ENCODE measurements at places on chromosomes 5 and 9.

DNA sequence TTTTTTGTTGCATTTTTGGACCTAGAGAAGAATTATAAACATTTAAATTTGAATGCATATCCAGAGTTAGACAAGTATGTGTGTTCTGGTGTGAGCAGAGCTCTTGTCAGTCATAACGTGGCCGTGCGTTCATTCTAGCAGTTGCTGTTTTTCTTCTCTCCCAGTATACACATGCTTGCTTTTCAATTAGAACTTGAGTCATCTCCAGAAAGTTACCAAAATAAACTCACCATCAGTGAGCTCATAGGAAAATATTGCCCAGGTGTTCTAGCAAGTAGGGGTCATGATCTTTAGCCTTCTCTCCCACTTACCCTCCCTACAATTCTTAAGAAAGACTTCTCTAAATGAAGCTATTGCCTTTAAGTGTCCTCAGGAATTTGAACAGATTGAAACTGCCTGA lies 247.5 kb upstream of the TUT7 start:
- DNase-seq = no peak

DNA sequence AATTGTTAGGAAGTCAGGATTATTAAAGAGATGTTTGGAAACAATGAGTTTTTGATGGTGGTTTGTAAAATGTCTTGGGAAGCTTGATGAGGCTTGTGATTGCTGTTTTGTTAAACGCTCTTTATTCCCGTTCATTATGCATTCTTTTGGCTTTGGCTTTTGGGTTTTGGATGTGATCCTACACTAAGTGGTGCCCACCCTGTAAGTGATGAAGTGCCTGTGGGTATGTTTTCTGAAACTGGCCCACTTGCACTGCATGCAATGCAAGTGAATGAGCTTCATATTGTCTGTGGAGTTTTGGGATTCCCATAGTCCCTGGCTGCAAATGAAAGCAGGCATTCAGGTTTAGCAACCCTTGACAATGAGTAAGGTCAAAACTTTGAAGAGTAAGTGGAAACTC lies 1035.5 kb upstream of the WWC1 start:
- DNase-seq = no peak

GRCh38 chr9:81245254-81245956 lies 443.9 kb downstream of the TLE1 start:
- no peak for DNase-seq

DNA sequence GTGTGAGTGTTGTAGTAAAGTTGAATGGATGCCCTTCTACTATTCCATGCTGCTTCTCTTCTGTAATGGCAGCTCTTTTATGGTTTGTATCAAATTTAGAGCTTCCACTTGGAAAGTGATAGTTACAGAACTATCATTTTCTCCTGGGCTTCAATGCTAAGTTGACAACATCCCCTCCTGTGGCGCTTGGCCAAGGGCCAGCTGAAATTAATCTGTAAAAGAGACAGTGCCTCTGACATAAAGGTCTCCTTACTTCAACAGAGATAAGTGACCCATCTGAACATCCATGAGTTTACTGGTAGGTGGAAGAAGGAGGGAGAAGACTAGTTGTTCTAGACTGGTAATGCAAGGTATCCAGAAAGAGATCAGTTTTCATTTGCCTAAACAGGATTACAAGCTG lies 39.7 kb downstream of the CHSY3 start:
- DNase-seq = no peak

- DNase-seq = peak; percentile 7
Measured at GRCh38 chr5:14035859-14036503, 91.5 kb upstream of the DNAH5 start.

DNA sequence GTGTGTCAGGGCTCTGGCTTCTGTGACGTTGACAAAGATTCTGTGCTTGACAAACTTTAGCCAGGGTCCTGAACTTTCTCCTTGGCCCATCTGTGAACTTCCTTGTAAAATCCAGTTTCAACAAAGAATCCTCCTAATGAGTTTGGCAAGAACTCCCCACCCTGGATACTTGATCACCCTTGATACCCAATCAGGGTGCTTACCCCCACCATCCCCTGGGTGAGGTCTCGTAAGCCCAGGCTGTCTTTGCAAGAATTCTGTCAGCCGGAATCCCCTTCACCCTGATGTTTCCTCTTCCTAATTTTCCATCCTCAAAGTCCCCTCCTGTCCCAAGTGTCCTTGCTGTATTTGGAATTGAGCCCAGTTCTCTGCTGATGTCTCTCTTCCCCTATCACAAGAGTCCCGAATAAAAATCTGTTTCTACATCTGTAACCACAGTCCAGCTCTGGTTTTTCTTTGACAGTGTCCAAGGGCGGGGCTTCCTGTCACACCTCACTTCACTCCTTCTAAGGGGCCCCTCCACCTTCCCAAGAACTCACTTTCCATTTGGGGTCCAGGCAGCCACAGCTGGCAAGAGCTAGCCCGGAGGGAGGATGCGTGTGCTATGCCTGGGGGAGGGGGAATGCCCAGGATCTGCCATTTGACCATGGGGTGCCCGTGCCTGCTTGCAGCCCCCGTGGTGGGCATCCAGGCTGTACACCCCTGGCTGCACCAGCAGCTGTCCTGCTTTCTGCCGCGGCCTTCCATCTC lies 2.7 kb upstream of the CARD19 start:
- DNase-seq = no peak

DNA sequence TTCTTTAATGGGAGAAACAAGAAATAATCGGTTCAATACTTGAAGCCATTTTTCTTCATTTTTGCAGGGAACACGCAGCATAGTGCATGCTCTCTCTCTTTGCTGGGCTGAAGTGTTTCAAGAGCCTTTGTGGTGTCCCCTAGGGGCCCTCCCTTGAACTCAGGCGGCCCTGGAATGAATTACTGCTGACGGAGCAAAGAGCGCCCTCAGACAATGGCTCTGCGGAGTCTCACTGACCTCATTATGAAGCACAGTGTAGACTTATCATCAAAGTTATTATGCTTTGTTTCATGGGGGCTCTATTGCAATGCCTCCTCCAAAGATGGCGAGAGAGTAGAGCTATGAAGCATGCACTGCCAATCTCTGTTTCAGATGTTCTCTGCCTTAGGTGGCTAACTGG lies 64.8 kb upstream of the ADCY2 start:
- DNase-seq = no peak

DNA sequence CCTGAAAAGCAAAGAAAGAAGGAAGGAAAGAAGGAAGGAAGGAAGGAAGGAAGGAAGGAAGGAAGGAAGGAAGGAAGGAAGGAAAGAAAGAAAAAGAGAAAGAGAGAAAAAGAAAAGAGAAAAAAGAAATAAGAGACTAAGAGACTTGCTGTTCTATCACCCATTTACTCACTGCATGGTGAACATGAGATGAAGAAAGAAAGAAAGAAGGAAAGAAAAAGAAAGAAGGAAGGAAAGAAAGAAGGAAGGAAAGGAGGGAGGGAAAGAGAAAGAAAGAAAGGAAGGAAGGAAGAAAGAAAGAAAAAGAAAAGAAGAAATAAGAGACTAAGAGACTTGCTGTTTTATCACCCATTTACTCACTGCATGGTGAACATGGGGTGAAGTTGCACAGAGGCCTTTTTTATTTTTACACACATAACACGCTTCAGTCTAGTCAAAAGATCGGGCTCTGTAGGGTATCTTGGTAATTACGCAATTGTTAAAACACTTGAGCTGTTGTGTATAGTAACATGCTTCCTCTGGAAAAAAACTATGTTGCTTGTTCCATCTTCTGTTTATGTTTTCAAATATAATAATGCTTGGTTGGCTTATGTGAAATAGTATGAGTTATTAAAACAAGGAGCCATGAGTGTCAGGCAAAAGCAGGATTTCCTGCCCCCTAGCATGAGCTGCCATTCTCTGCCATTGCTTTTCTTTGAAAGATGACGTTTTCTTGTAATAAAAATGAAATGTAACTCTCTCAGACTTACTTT lies 119.3 kb upstream of the ZNF608 start:
- DNase-seq = no peak

- no peak for DNase-seq
Measured at GRCh38 chr9:84903963-84904362, 234.4 kb downstream of the NTRK2 start.

DNA sequence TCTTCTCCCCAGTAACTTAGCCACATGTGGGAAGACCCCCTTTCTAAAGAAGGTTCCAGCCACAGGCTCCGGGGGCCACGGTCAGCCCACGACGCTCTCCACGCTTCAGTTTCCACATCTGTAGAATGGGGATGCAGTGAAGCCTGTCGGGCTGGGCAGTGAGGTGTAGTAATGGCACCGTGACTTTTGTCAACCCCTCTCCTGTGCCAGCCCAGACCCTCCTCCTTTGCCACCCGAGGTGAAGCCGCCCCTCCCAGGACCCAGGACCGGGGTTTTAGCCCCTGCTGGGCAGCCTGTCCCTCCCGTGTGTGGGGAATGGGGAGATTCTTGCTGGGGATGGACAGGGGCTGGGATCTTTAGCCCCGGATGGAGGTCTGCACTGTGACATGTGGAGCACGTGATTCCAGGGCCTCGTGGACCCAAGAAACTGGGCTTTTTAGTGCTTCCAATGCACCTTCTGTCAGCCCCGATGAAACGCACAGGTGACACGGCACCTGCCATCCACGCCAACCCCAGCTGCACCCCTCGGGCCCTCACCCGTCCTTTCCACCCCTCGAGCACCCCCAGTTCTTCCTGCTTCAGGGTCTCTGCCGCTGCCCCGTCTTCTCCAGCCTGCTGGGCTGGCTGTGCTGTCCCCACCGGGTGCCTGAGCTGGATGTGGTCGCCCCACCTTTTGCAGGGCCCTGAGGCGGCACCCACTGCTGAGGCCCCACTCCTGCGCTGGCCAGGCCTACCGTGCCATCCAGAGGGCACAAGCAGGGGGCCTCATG lies 13.4 kb upstream of the RNU6ATAC start:
- DNase-seq = no peak

DNA sequence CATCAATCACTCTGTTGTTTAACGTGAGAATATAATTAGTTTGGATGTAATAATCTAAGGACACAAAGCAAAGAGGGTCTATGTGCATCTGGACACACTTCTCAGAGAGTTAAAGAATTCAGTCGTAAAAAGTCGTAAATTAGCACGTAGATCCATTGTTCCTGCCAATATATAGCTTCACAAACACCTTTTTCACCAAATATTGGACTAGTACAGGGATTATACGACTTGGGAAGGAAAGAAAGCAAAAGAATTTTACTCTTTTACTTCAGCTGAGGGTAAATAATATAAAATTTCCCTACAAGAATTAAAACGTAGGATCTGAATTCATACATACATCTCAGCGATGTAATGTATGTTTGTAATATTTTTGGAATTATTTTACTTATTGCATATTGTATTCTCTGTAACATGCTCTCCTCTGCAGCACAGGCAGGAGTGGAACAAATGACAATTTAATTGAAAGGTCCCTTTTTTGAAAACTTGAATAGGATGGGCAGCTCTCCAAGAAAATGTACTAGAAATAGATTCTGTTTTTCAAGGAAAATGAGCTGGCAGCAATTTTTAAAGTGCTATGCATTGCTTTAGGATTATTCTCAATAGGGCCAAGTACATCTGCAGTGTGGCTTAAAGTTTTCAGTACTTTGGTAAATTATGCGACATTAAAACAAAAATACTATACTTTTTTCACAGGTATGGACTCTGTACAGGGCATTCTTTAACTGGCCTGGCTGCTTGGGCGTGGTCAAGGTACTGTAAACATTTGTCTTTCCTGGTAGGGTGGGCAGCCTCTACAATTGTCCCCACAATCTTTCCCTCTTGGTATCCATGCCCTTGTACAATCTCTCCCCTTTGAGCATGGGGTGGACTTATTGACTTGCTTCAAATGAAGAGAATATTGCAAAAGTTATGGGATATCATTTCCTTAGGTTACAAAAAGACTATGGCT lies 39.7 kb upstream of the HSD17B4 start:
- DNase-seq = no peak

DNA sequence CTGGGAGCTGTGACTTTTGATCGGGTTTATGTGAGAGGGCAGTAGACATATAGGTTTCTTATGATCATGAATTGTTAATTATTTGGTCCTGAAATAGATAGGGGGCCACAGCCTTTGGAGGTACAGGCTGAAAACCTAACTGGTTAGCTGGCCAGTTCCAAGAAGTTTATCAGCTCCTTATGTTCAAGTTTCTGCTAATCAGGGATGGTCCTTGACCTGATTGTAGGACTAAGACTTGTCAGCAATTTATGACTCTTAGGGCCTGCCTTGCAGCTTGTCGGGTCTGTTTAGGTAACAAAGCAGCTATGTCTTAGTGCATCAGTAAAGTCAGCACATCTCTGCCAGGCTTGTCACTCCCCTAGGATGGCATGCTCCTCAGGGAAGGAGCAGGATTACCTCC lies 151.8 kb upstream of the RUSC2 start:
- no peak for DNase-seq

DNA sequence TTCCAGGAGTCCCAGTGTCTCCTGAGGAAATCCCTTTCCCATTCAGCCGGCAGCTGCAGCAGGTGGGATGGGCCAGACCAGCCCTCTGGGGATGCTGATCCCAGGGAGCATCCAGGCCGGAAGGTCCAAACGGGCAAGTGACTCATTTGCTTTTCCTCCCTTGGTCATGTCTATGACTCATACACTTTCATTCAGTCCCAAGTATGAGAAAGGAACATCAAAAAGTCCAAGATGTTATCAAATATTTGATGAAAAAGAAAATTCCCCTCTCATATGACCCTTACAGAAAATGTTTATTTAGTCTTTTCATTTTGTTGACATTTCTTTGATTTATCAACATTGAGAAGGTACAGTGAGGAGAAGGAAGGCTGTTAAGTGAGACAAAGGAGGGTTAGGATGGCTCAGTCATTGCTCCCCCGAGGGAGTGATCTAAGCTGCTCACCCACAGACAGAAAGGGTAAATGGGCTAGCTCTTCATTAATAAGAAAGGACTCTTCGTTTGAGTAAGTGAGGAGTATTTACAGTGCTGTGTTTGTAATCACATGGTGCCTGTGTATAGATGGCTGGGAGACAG lies 117.6 kb upstream of the ANKRD55 start:
- no peak for DNase-seq

- no peak for DNase-seq
Measured at GRCh38 chr5:139912158-139912557, 116.5 kb downstream of the PSD2 start.

GRCh38 chr9:2158766-2159430 lies 143.8 kb downstream of the SMARCA2 start:
- no peak for DNase-seq

DNA sequence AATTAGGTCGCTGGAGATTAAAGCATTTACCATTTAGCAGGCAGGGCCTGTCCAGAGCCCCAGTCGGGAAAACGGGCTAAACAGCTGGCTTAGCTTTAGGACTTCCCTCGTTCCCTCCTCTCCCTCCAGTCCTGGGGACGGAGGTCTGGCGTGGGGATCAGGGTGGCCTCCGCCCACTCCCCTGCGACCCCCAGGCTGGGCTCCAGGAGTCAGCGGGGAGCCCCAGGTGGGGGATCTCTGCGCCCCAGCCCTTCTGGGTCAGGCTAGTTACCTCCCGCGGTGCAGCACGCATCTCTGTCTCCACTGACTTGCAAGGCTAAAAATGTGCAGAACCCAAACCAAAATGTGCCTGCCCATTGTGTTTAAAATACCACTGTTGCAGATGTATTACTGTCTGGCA lies 16.2 kb upstream of the CAMSAP1 start:
- DNase-seq = no peak

GRCh38 chr9:7118633-7119032 lies 360.9 kb downstream of the KDM4C start:
- no peak for DNase-seq
